Cortex of kidney (tissue), 1 donor: ENCODE measurements at places on chromosomes 12 and 14.

DNA sequence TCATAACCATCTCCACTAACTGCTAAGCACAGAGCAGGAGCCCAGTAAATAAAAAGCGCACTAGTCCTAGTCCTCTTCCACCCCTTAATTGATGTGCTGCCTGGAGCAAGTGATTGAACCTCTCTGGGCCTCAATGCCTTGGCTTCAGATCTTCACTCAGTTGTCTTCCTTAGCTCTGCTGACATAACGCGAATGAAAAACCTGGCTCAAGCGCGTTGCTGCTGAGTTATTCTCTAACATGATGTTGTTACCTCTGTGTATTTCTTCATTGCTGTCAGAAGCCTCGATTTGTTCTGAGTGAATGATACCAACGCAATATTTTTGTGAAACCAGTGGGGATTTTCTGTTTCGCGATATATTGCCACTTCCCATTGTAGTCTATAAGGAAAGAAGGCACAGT is 185.1 kb upstream of the CCND2 start:
- DNase-seq = no peak

DNA sequence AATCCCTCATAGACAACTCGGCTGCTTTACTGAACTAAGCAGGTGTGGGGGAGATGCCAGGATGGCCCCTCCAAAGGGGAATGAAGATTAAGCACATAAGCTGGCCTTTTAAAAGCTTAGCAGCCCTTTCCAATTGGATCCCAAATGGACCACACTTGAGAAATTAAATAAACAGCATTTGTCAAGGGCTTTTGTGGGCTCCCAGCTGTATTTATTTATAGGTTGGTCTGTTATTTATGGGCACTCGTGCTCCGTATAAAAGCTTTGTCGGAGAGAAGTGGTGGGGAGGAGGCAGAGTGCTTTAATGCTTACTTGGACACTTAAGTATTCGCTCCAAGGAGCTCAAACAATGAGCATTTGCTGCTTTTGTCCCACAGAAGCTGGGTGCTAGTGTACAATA is 580.2 kb downstream of the MED13L start:
- no peak for DNase-seq

GRCh38 chr14:39180553-39180952 is 5.5 kb downstream of the PNN start:
- no peak for DNase-seq

DNA sequence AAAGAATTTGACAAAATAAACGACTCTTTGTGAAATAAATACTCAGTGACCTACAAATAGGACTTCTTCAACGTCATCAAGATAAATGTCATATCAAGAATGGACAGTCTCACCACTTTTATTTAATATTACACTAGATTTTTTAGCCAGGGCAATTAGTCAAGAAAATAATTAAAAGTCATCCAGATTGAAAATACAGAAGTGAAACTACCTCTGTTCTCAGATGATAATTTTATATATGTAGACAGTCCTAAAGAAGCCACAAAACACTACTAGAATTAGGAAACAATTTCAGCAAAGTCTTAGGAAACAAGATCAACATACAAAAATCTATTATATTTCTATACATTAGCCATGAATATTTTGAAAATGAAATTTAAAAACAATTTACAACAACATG is 689.6 kb upstream of the SEL1L start:
- DNase-seq = no peak

DNA sequence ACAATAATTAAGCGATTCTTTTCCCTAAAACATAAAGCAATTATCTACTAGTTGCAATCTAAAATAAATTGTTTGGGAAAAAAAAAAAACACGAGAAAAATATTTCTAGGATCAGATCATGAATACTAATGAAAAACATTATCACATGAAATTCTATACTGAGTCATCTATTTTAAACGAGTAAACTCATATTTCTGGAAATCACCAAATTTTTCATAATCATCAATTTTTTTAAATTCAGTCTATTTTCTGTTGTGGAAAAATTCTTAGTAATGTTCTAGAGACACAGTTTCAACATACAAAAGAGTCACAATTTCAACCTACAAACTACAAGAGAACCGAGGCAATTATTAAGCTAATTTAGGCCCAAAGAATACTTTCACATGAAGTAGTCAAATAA is 245.6 kb upstream of the SOX5 start:
- DNase-seq = no peak

GRCh38 chr14:46139649-46140048 is 511.9 kb downstream of the RPL10L start:
- DNase-seq = no peak

GRCh38 chr12:13834241-13834640 is 147.2 kb downstream of the GRIN2B start:
- DNase-seq = no peak

- no peak for DNase-seq
Observed at GRCh38 chr14:102262929-102263462, 42.0 kb downstream of the MOK start.

DNA sequence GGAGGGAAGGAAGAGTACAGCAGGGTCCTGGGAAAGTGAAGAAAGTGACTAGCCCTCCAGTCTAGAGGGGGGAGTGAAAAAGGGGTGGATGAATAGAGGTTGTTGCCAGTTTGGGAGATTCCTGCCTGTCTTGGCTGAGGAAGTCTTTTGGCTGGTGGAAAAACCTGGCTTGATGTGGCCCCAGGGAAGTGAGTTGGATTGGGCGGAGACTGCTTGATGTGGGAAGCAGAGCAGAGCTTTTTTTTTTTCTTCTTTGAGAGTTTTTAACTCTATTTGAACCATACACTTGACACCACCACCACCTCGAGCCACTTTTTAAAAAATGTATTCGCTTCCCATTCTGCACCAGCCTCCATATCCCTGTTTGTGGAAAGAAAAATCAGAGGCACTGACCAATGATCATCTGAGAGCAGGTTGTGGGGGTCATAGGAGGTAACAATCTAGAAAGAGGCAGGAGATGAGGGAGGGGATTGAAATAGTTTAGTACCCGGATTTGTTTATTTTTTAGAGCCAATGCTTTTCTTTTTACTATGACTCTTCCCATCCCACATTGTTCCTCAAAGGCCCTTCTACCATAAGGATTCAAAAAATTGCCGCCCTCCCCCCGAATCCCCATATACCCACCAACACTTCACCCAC is 690 bp upstream of the DTX3 start:
- no peak for DNase-seq

- no peak for DNase-seq
Observed at GRCh38 chr12:91074154-91074709, 16.4 kb upstream of the KERA start.

DNA sequence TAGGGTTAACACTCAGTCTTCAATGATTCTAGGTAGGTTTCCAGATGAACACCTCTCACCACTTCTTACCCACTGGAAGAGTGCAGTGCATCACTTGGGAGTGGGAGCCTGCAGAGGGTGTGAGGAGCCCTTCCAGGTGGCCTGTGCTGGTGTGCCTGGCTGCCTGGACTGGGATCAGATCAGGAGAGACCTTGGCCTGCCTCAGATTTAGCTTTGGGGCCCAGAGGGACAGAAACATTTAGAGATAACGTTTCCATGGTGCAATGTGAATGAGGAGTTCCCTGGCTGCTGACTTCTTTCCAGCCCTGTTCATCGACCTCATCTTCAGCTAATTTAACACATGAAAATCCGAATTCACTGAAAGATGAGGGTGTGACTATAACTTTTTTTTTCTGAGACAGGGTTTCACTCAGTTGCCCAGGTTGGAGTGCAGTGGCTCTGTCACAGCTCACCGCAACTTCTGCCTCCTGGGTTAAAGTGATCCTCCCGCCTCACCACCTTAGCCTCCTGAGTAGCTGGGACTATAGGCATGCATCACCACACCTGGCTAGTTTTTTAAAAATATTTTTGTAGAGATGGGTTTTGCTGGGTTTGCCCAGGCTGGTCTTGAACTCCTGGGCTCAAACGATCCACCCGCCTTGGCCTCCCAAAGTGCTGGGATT is 53.6 kb downstream of the SUSD6 start:
- no peak for DNase-seq

DNA sequence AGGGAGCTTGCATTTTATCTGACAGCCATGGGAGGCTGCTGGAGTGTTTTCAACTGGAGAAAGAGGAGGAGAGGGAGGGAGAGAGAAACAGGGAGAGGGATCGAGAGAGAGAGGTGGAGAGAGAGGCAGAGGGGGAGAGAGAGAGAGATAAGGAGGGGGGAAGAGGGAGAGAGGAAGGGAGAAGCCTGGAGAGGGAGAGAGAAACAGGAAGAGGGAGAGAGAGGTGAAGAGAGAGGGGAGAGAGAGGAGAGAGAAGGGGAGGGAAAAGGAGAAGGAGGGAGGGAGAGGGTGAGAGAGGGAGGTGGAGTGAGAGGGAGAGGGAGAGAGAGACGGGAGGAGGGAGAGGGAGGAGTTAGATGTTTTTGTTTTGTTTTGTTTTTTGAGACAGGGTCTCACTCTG is 45.6 kb downstream of the DNAH10 start:
- DNase-seq = no peak

GRCh38 chr12:121467638-121468498 is 68.0 kb downstream of the RNF34 start:
- no peak for DNase-seq

DNA sequence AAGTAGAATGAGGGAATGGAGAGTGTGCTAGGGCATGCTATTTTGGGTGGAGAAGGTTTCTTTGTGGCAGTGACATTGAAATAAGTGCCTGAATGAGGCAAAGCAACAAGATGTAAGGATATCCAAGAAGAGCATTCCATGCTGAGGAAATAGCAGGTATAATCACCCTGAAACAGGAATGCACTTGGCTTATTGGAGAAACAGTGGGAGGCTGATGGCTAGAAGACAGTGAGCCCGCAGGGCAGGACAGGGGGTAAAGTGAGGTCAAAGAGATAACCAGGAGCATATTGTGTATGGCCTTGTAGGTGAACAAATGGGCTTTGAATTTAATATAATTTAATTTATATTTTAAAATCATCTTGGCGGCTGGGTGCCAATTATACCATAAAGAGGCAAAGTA is 877.0 kb downstream of the DIO2 start:
- no peak for DNase-seq

- DNase-seq = no peak
Observed at GRCh38 chr14:103867020-103867419, 19.6 kb upstream of the PPP1R13B start.

DNA sequence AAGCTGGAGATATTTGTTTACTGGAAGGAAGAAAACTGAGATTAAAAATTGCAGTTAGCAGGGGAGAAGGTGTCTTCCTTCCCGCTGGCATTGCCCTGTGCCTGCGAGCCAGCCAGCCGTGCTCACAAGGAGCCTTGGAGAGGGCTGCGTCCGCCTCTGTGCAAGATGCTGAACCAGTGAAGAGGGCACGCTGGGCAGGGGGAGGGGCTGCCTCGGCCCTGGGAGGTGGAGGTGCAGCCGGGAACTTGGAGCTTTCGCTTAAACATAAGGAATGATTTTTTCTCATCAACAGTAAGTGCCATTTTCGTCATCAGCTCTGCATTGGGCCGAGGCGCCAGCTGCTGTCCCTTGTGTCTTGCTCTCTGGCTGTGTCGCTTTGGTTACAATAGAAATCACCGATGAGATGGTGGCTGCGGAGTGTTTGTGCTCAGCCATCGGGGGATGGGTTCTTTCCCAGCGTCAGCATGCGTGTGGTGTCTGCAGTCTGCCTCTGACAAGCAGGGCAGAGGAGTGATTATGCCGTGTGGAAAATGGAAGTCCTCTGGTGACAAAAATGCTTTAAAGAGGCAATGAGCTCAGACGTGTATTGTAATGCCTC is 97.3 kb downstream of the ESR2 start:
- no peak for DNase-seq

- DNase-seq = no peak
Observed at GRCh38 chr14:103232031-103232808, 101.8 kb upstream of the EIF5 start.

GRCh38 chr12:96237465-96238077 is 43.4 kb downstream of the ELK3 start:
- no peak for DNase-seq

GRCh38 chr12:60539592-60539991 is 943.8 kb downstream of the SLC16A7 start:
- DNase-seq = no peak

GRCh38 chr14:87214558-87214957 is 778.4 kb downstream of the GALC start:
- no peak for DNase-seq

GRCh38 chr14:65241125-65241752 is 138.9 kb upstream of the MAX start:
- no peak for DNase-seq

- no peak for DNase-seq
Observed at GRCh38 chr14:95575840-95576473, 41.1 kb downstream of the GLRX5 start.

DNA sequence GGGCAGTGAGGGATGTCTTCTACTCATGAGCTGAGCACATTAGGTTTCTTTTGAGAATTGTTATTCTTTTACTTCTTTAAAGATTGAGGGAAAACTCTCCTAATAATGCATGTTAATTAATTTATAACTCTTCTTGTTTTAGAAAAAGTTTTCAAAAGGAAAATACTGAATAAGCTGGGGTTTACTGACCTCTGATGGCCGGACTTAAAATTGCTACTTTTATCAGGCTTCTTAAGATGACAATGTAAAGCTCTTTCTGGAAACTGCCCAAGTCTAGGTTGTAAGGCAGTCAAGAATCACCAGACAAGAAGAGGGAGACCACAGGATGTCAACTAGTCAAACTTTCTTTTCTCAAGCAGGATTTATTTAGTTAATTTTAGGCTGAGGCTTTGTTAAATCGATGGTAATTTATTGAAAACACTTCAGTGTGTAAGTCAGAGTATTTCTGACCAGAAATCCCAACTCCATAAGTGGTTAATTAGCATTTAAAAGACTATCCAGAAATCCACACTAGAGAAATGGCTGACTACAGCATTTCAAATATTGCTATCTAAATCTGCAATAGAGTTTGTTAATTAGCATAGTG is 82.1 kb downstream of the AVPR1A start:
- no peak for DNase-seq

DNA sequence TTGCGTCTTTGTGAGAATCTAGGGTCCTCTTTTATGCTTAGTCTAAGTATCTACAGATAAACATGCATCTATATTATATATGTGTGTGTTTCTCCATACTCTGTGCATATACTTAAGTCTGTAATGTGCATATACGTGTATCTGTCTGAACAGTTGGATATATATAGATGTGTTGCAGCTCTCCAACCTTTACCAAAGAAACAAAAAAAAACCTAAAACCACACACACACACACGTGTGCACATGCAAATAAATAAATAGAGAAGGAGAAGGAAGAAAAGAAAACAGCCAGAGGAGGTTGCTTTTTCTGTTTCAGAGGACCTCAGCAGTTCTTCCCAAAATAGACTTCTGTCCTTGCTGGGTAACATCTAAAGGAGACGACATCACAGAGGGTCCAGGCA is 244.9 kb downstream of the CACNA1C start:
- no peak for DNase-seq

DNA sequence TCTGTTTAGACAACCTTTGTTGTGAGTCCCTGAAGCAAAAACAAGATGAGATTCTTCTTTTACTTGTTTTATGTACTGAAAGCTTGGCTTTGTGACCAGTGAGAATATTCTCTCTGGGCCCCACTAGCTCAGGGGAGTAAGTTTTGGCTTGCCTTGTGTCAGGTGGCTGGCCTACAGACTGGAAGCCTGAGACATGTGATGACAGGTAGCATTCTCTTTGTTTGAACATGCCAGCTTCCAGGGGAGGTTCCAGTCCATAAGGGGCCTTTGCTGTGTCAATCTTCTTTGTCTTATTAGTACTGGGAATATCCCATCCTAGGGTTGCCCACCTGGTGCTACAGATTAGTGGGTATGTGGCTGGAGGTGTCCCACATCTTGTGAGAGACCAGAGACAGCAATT is 66.1 kb upstream of the FERMT2 start:
- no peak for DNase-seq

GRCh38 chr14:58702441-58703160 is 64.8 kb downstream of the DACT1 start:
- DNase-seq = no peak

- DNase-seq = no peak
Observed at GRCh38 chr12:100163416-100164152, 20.9 kb upstream of the BLTP3B start.
